ENCODE measurements at places on chromosomes 13 and 19.

- DNase-seq, result no peak
Measured at GRCh38 chr13:107157271-107157670, 589.3 kb upstream of the ARGLU1 start.

- no peak for DNase-seq
Measured at GRCh38 chr13:70634893-70635292, 526.6 kb upstream of the KLHL1 start.

GRCh38 chr13:77386880-77387606, 60.1 kb upstream of the MYCBP2 start:
- no peak for DNase-seq

GRCh38 chr13:45500492-45501174, 35.9 kb downstream of the COG3 start:
- no peak for DNase-seq

DNA sequence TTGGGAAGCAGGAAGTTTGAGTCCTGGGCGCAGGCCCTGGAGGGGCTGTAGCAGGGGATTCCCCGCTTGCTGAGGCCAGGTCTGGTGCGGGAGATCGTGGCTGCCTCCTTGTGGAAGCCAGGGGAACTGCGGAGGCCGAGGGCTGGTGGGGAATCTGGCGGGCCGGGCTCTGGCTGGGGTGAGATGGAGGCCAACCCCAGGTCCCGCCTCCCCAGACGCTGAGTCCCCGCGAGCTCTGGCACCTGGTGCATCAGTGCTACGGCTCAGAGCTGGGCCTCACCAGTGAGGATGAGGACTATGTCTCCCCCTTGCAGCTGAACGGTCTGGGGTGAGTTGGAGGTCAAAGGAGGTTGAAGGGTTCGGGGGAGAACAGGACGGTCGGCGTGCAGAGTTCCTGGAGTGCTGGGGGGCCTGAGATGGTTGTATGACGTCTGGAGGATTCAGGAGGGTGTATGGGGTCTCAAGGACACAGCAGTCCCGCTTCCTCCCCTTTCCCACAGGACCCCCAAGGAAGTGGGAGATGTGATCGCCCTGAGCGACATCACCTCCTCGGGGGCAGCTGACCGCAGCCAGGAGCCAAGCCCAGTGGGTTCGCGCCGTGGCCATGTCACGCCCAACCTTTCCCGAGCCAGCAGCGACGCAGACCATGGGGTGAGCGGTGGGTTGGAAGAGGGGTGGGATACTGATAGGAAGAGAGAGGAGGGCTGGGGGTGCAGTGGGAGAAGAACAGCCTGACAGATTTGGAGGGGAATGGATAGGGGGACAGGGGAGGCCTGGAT, 13.1 kb downstream of the GRAMD1A start:
- DNase-seq, result peak; percentile 64

- no peak for DNase-seq
Measured at GRCh38 chr19:1782521-1782920, 29.2 kb downstream of the ONECUT3 start.

- DNase-seq, result no peak
Measured at GRCh38 chr13:67372868-67373464, 142.8 kb upstream of the PCDH9 start.

- DNase-seq, result no peak
Measured at GRCh38 chr13:112513761-112514160, 74.2 kb downstream of the TUBGCP3 start.

- DNase-seq, result no peak
Measured at GRCh38 chr19:51018745-51019543, 565 bp downstream of the KLK10 start.

DNA sequence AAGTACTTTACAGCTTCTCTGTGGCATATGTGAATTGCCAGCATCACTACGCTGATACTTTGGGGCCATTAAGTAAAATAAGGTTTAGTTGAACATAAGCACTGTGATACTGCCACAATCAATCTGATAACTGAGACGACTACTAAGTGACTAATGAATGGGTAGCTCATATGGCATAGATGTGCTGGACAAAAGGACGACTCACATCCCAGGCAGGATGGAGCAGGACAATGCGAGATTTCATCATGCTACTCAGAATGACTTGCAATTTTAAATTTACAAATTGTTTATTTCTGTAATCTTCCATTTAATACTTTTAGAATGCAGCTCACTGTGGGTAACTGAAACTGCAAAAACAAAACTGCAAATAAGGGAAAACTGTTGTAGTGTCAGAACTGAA, 13.6 kb downstream of the CCDC122 start:
- DNase-seq, result no peak

GRCh38 chr13:43128504-43128961, 105.1 kb downstream of the DNAJC15 start:
- no peak for DNase-seq

DNA sequence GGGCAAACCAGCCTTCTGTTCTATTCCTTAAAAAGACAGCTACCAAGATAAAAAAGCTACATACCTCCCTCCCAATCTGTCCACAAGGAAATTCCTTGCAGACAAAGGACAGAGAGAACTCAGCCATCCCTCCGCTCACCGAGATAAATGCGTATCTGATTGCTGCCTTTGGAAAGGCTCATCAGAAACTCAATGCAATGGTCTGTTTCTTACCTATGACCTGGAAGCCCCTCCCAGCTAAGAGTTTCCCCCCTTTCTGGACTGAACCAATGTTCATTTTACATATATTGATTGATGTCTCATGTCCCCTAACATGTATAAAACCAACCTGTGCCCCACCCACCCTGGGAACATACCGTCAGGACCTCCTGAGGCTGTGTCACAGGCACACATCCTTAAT, 11.6 kb downstream of the BTBD2 start:
- DNase-seq, result no peak

DNA sequence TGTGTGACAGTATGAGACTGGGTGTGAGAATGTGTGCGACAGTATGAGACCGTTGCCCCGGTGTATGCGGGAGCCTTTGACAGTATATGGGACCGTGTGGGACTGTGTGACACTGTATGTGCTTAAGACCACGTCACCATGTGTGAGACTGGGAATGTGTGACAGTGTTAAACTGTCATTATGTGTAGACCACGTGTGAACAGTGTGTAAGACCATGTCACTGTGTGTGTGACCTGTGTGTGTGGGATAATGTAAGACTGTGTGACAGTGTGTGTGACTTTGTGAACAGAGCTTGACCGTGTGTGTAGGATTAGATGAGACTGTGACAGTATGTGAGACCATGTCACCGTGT, 549 bp downstream of the ZNF583 start:
- DNase-seq, result no peak

- no peak for DNase-seq
Measured at GRCh38 chr13:52353193-52353592, 52.8 kb downstream of the THSD1 start.

GRCh38 chr13:80962855-80963254, 621.9 kb upstream of the SPRY2 start:
- no peak for DNase-seq

DNA sequence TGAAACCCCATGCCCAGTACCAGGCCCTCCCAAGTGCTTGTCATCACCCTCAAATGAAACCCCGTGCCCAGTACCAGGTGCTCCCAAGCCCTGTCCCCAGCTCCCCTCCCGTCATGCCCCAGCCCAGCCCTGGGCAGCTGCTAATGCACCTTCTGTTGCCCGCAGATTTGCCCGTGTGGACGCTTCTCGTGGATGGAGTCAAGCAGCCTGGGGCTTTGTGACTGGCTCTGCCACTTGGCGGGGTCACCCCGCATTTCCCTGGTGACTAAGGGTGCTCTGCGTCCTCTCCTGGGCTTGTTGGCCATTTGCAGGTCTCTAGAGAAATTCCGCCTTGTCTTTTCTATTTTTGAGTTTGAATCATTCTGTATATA, 82.7 kb downstream of the ATP11A start:
- DNase-seq, result no peak

- DNase-seq, result no peak
Measured at GRCh38 chr13:24252136-24252535, 57.2 kb upstream of the C1QTNF9 start.

- no peak for DNase-seq
Measured at GRCh38 chr13:90500569-90500968, 846.9 kb upstream of the MIR17HG start.

GRCh38 chr19:15062036-15062435, 12.8 kb downstream of the CASP14 start:
- DNase-seq, result no peak

DNA sequence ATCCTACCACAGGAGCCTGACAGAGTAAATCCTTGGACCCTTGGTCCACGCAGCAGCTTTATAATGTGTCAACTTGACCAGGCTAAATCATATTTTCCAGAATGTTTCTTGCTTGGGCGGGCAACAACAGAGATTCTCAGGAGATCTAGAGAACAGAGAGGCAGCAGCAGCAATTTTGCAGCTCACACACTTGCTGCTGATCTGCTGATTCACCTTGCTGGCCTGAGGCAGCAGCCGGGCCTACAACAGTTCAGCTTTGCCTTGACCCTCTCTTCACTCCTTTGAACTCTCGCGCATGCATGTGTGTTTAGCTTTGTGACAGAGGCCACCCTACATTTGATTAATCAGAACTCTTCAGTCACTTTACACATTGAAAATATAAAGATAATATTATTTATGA, 159.3 kb downstream of the UGGT2 start:
- DNase-seq, result no peak

GRCh38 chr13:75544681-75545330, 4.8 kb upstream of the UCHL3 start:
- no peak for DNase-seq

GRCh38 chr19:2449019-2449418, 7.7 kb downstream of the LMNB2 start:
- DNase-seq, result no peak

GRCh38 chr19:32458500-32459123, 53.0 kb downstream of the DPY19L3 start:
- DNase-seq, result no peak

- no peak for DNase-seq
Measured at GRCh38 chr19:3196064-3196932, 10.6 kb downstream of the NCLN start.

- DNase-seq, result no peak
Measured at GRCh38 chr13:33372251-33372919, 86.8 kb upstream of the STARD13 start.

DNA sequence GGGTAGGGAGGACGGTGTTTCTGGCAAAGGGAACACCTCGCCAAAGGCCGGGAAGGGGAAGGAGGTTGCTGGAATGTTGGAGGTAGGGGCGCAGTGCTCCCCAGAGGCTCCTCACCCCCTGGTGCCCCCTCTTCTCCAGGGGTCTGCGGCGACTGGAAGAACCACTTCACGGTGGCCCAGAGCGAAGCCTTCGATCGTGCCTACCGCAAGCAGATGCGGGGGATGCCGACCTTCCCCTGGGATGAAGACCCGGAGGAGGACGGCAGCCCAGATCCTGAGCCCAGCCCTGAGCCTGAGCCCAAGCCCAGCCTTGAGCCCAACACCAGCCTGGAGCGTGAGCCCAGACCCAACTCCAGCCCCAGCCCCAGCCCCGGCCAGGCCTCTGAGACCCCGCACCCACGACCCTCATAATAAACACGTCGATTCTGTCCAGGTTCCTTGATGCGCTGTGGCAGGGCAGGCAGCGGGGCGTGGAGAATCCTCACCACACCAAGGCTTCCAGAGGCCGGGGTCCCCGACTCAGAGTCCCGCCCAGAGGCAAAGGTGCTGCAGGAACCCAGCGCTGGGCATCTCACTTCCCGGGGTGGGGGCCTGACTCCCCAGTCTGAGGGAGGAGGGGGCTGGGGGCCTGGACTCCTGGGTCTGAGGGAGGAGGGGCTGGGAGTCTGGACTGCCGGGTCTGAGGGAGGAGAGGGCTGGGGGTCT, 7.4 kb upstream of the SPACA4 start:
- no peak for DNase-seq

DNA sequence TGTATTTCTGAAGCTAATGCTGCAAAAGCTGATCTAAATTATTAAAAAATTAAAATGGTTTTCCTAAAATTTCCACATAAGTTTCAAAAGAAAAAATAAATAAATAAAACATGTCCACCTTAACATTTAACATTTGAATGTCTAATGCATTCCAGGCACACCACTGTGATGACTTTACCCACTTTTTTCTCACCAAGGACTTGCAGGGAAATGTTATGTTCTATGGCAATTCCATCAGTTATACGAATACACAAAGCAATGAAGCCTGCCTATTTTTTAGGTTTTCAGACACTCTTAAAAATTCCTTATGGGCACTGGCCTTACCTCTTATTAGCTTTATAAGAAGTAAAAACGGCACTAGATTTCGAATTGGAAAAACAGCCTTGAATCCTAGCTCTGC, 10.2 kb downstream of the TSC22D1 start:
- DNase-seq, result no peak

- no peak for DNase-seq
Measured at GRCh38 chr13:97715763-97716162, 237.7 kb upstream of the IPO5 start.

DNA sequence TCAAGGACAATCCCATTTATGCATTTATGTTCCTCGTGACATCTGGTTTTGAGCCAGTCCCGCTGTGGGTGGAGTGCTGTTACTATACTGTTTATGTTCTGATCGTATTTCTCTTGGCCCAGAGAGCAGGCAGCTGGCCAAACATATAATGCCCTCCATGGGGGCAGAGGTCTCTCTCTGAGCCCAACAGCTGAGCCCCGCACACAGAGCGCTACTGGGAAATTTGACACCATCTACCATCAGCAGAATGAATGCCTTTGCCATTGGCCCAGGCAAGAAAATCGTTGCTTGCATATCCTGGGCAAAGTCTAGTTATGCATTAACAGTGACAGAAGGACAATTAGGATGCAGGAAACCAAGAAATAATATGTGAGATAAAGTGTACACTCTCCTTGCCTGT, 126.8 kb upstream of the CACNA1A start:
- DNase-seq, result no peak

DNA sequence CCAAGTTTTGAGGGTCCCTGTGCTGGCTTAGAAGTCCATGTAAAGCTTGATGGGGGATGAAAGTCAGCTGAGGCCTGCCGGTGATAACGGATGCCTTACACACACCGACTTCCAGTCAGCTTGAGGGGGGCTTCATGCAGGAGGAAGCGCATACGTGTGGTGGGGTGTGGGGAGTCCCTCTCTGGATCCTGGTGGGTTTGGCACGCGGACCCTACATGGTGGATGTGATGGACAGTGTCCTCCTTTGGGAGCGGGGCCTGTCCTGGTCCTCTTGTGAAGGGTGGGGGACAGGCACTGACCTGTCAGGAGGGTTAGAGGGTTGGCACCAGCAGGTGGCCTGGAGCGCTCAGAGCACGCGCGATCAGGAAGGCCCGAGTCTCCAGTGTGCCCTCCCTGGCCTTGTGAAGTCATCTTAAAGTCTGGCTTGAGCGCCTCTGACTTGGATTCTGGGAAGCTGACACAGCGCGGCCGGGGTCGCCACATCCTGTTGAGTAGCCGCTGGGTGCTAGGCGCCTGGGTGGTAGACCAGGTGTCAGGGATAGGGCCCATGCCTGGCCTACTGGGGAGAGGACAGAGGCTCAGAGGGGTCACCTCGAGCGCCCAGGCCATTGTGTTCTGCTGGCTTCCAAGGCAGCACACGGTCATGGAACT, 2.9 kb downstream of the DAZAP1 start:
- no peak for DNase-seq

DNA sequence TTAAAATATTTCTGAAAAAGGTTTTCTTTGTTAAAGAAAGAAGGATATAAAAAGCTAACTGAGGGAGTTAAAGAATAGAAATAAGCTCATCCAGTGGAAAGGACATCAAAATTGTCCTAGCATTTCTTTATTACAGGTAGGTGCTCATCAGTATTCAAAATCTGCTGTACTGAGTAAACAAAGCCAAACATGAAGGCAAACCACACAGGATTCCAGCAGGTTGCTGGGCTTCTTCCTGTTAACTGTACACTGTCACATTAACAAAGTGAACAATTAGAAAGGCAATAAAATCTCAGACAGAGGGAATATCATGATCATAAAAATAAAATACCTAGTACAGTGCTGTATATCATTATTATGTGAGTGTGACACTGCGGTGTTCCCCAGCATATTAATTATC, 1541.0 kb downstream of the SLITRK5 start:
- no peak for DNase-seq
